ENCODE measurements at places on chromosomes 2 and 18.
A peak's percentile ranks its signal among the peaks of the same experiment; 100 is the strongest.

DNA sequence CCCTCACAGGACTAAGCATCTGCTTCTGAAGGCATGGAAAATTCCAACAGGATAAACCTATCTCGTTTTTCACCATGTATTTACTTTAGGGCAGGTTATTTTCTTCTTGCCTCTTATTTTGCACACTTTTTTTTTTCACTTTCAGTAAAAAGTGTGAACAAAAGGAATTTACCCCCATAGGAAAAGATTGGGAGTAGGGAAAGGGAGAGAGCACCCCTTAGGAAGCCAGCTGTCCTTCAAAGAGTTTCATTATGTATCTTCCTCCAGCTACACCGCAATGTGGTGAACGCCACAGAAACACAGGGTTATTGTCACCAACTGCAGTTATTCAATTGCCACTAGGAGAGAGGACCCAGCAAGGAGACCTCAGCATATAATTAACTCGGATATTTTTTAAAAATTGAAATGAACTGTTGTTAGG is 286.2 kb upstream of the VRK2 start:
- DNase-seq, result peak; percentile 82

DNA sequence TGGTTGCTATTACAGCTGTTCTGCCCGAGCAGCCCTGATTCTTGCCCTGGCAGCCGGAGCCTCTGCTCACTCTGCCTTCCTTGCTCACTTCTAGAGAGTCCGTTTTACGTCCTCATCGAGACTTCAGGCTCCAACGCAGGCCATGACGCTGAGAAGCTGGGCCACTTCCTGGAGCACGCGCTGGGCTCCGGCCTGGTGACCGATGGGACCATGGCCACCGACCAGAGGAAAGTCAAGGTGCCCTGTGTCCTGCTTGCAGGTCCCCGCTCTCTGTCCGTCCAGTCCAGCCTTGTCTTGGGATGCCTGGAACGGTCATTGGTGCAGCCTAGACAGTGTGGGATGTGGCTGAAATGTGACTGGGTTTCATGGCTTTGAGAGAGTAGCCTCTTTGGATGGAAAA is 16.7 kb downstream of the D2HGDH start:
- no peak for DNase-seq

DNA sequence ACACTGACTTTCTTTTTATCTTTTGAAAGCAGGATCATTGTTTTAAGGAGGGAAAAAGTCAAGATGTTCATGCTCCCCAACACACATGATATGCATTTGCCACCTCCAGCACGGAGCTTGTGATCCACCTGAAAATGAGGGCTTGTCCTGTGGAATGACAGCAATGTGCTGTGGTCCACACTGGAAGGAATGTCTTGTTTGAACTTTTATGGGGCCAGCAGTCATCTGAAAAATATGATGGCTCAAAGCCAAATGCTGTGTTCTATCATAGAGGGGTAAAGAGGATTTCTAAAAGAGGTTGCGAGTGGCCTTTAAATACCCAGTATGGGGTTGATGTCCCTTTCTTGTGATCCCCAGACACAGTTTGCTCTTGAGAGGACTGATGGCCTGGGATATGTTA is 226.5 kb upstream of the SPRED2 start:
- DNase-seq, result no peak

DNA sequence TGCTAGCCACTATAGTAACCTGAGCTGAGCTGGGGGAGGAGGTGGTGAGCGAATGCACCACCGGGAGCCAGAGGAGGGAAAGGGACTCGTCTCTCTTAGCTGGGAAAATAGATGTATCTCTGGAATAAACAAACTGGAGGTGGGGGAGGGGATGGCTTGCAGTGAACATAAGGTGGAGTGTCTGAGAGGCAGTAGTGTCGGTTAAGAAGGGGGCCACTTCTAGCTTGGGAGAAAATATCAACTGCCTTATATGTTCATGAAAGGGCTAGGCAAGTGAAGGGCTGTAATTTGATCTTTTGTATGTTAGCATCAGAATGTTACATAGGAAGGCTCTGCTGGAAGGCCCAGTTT is 2.2 kb downstream of the SETBP1 start:
- no peak for DNase-seq

DNA sequence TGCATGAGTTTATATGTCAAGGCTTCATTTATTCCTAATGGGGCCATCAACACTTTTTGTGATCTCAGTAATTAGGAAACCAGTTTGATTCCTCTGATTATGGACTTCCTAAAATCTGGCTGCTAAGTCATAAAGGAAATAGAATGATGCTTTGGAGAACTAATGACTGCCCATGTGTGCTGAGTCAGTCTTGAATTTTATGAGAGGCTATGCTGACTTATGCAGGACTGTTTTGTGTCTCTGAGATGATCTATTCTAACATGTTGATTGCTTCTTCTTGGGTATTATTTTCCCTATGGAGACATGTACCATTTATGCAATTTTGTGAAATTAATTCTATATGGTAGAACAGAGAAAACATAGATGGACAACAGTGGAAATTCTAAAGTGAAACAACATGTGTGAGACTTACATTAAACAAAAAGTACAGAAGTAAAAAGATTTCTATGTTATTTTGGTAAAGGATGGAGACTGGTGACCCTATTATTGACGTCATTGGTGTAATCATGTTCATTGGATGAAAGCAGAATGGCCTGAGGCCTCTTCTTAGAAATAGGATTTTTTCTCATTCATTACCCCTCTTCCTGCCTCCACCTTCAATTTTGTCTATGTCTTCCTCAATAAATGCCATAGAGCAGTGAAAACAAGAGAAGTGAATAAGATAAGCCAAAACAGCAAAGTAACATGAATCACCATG is 1658.2 kb upstream of the PIK3C3 start:
- no peak for DNase-seq

DNA sequence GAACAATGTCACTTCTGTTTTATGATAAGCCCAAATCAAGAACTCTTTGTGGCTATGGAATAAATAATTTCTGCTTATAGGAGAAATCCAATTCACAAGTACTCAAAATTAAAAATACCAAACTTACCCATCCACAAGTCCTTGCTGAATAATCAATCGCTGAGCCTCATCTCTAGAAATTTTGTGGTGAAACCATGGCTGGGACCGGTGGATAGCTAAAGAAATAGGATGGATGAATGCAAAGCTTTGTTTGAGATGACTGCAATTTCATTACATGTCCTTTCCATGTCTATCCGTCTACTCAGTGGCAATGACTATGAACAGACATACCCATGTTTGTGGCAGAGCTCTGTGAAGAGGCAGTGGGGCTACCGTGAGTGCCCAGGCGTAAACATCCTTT is 124.4 kb downstream of the GRB14 start:
- DNase-seq, result peak; percentile 17

GRCh38 chr2:64222351-64222750 is 78.1 kb upstream of the PELI1 start:
- DNase-seq, result peak; percentile 85
